ENCODE measurements at places on chromosomes 5 and 9.
A peak's percentile ranks its signal among the peaks of the same experiment; 100 is the strongest.

DNA sequence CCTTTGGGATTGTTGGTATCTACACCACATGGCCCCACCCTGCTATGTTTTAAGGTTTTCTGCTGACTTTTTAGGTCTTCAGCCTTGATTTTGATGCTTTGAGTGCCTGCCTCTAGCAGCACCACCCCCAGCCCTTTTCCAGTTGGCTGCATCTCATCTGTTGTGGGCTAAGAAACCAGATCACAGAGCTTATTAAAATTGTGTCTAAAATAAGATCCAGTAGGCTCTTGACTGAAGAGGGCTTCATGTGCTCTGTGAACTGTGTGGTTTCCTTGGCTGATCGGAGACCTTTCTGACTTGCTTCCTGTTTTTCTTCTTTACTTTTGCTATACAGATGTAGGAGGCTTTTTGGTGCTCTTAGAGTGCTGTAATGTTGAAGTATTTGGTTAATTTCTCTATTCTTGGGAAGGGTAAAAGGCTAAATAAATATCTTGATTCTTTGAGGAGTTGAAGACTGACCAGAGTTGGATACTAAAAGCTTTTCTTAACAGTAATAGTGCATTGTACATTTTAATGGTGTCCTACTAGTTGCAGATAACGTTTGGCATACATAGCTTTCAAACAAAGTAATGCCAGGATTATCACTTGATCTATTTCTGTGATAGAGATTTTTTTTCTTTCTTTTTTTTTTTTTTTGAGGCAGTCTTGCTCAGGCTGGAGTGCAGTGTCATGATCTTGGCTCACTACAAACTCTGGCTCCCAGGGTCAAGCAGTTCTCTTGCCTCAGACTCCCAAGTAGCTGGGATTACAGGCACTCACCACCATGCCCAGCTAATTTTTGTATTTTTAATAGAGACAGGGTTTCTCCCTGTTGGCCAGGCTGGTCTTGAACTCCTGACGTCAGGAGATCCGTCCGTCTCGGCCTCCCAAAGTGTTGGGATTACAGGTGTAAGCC lies 4.5 kb downstream of the UBE2D2 start:
- DNase-seq = peak; percentile 83

DNA sequence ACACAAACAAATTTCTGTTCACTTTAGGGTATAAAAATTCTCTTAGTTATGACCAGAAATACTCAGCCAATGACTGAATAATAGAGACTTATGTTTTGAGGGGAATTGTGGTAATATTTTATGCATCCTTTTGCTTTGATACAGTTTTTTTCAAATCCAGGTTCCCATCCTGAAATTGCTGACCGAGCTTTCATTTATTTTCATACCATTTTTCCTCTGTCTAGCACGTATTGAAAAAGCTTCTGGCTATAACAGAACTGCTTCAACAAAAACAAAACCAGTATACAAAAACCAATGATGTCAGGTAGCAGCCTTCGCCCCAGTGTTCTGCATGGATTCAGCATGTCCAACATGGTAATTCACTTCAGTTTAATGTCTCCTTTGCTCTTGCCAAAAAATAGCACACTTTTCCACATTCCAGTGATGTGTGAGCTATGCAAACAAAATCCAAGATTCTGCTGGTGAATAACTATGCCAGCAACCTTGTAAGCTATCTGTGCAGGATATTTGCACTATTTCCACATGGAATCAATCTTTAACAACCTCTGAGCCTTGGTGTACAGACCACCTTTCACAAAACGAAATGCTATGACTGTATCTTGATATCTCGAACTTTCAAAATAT lies 22.0 kb downstream of the CCNH start:
- DNase-seq = no peak

DNA sequence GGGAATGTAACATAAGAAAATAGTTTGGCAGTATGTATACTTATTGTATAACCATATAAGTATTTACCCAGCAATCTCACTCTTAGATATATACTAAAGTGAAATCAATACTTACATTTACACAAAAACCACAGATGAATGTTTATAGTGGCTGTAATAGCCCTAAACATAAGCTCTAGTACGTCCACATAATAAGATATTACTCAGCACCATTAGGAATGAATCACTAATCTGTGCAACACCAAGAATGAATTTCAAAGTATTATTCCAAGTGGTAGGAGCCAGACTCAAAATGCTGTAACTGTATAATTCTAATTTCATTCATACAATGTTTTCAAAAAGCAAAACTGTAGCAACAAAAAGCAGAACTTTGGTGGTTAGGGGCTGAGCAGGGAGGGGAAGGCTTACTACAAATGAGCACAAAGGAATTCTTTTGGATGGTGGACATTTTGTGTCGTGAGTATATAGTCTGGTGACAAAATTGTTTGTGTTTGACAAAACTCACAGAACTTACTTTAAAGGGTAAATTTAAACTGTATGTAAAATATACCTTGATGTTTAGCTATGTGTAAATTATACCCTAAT lies 11.9 kb upstream of the C5orf46 start:
- no peak for DNase-seq

- no peak for DNase-seq
Observed at GRCh38 chr5:169458221-169458620, 125.4 kb upstream of the SPDL1 start.

- DNase-seq = no peak
Observed at GRCh38 chr5:117455236-117456233, 880.9 kb upstream of the SEMA6A start.

All from germinal center (tissue), 1 donor.